ENCODE measurements at places on chromosomes 7 and 10. TPM values are rescaled to one million over a fixed set of nuclear protein-coding genes. Genes with fewer than 3 reads are reported as not detected.

The HNRNPA2B1 gene
- 483 TPM for polyA plus RNA-seq

GRCh38 chr7:14787551-14787950, 115.0 kb downstream of the DGKB start:
- DNase-seq, result no peak
- no peaks in the 10 kb centered on the region for H3K36me3 ChIP-seq
- no peak overlapping the region for H3K27ac ChIP-seq
- H3K4me3 ChIP-seq, result no peak overlapping the region
- H3K4me1 ChIP-seq, result peaks cover 5% of the 10 kb centered on the region

- H3K36me3 ChIP-seq, result no peaks in the 10 kb centered on the region
- DNase-seq, result no peak
- H3K4me3 ChIP-seq, result no peak overlapping the region
- no peaks in the 10 kb centered on the region for H3K27me3 ChIP-seq
- peaks cover 2% of the 10 kb centered on the region for H3K4me1 ChIP-seq
Measured at GRCh38 chr10:49180444-49180860, 7.7 kb downstream of the TMEM273 start.

DNA sequence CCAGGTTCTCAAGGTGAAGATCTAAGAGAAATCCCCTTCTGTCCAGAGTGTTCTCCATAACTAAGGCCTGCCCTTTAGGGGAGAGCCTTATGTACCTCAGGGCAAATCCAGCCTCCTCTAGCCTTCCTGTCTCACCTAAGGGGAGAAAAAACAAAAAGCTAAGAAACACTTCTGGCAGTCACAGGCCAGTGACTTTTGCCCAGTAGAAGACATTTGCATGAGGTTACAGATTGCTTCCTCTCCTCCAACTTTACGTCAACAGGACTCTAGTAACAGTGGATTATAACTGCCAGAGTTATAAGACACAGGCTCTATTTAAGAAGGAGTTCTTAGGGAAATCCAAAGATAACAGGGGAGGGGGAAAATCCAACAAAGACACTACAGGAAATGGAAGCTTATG, 15.9 kb upstream of the FAM241B start:
- H3K27me3 ChIP-seq, result peaks cover 14% of the 10 kb centered on the region
- no peak overlapping the region for H3K27ac ChIP-seq
- no peaks in the 10 kb centered on the region for H3K36me3 ChIP-seq
- no peak overlapping the region for H3K4me3 ChIP-seq

All from SK-N-SH (cell line).